ENCODE measurements at places on chromosomes 5 and 9.

DNA sequence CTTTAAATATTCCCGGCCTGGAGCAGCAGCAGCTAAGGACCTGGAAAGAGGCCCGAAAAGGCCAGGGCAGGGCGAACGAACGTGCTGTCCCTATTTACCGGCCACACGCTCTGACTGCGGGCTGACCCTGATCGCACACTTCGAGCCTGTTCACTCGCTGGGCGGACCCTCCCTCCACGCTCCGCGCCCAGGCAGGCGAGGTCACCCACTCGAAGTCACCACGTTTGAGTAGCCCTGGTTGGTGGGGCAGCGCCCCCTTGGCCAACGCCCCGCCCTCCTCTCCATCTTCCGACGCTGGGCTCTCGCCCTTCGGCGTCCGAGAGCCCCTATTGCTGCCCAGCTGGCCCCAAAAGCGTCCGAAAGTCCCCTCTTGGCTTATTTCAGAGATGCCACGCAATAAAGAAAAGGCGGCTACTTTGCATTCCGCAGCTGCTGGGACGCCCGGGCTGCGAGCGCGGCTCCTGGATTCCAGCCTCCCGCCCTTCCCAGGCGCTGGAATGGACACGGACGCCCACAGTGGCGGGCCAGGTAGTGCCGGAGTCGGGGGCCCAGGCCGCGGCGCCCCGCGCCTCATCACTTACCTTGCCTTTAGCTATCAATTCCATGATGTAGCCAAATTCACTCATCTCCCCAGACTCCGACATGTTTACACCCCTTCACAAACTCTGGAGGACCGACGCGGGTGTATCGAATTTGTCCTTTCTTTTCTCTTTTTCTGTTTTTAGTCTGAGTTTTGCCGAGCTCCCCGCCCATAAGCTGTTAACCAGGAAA lies 9.9 kb upstream of the TRIM36 start:
- DNase-seq = no peak

GRCh38 chr5:56813302-56813701 lies 2.0 kb upstream of the MAP3K1 start:
- DNase-seq = no peak

DNA sequence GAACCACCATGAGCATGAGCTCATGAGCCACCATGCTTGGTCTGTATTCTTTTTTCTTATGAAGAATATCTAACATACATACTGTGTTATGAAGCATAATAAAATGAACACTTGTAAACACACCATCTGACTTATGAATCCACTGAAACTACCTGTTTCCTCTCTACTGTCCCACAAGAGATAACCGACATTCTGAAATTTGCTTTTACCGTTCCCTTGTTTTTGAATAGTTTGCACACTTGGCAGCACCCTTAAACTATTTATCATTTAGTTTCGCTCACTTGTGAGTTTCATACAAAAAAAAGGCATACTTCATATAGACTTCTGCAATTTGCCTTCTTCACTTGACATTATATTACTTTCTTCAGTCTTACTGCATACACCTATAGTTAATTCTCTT lies 8.9 kb downstream of the LARS1 start:
- no peak for DNase-seq

DNA sequence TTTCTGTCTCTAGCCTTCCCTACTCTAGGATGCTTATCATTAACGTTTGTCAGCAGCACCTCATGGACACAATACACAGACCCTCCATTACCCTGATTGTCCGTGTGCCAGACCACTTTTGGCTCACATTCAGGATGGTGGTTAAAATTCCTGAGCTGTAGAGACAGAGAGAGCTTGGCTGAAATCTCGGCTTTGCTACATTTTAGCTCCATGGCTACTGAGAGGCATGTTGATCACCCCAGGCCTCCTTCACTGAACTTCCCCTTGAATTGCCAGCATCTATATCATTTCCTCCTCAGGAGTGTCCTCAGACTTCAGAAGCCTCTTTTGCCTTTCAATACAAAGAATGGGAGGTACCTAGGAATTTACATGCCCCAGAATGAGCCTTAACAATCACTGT lies 104.7 kb upstream of the ISL1 start:
- DNase-seq = no peak

DNA sequence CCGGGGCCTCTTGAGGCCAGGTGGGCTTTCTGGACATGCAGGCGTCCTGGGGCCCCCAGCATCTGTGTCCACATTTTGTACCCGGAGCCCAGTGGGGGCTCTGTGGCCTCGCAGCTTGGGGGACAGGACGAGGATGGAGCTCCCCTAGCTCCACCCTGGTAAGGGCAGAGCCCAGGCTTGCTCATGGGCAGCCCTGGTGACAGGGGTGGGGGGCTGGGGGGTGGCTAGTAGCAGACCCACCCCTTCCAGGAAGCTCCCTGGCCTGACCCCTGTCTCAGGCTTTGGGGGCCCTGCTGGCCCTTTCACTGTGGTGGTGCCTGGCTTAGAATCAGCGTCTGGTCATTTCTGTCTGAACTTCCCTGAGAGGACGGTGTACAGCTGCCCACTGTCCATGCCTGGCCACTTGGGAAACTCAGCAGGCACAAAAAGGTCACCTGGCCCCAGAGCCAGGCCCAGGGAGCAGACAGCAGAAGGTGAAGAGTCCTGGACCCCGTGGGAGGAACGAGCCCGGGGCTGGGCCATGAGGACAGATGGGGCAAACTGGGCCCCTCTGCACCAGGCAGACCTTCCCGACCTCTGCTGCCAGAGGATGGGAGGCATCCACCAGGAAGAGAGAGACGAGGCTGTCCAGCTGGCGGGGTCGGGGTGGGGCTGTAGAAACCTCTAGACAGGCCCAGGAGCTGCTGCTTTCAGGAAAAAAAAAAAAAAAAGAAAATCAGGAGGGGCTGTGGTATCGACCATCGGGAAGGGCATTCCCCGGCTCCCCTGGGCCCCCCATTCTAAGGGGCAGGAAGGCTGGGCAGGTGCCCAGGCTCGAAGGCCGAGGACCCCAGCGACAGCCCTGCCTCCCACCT lies 52.8 kb downstream of the EXD3 start:
- no peak for DNase-seq

- no peak for DNase-seq
Measured at GRCh38 chr9:116687754-116688135, 640 bp downstream of the TRIM32 start.

- DNase-seq = no peak
Measured at GRCh38 chr5:81023261-81023970, 63.3 kb downstream of the RASGRF2 start.

GRCh38 chr9:97319395-97319794 lies 11.9 kb downstream of the CCDC180 start:
- no peak for DNase-seq

- DNase-seq = peak; percentile 60
Measured at GRCh38 chr5:177491429-177491945, 5.9 kb downstream of the PDLIM7 start.

GRCh38 chr9:69223605-69224004 lies 49.5 kb downstream of the TJP2 start:
- peak; percentile 4 for DNase-seq

DNA sequence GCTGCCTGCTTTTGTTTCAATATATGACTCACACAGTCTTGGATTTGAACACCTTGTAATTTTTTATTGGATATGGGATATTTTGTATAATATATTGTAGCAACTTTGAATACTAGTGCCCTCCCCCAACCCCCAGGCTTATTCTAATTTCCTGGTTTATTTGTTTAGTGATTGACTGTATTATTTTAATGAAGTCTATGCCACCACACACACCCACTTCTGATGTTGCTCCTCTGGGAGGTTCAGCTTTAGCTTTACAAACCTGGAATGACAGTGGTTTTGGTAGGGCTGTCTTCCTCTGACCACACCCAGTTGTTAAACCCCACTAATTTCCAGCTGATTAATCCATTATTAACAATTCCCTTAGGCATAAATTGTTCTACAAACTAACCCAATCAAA lies 206.1 kb upstream of the NFIL3 start:
- DNase-seq = no peak

GRCh38 chr9:127519301-127520166 lies 68.2 kb downstream of the LRSAM1 start:
- no peak for DNase-seq

DNA sequence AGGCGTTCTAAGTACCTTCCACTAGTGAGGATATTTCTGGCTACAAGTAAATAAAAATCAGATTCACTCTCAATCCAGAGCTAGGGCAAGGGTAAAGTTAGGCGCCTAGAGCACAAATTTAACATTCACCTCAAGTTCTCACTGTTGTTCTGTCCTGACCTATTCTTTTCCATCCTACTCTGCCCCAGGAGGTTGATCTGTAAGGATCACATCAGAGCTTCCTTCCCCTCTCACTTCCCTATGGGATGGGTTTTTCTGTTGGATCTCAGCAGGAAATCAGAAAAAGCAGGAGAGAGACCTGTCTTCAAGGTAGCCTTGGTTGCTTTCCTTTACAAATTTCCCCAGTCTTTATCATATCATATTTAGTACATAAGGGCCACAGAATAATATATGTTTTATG lies 316.7 kb downstream of the GABRG2 start:
- no peak for DNase-seq

- DNase-seq = no peak
Measured at GRCh38 chr5:76691467-76692273, 24.3 kb upstream of the F2R start.

DNA sequence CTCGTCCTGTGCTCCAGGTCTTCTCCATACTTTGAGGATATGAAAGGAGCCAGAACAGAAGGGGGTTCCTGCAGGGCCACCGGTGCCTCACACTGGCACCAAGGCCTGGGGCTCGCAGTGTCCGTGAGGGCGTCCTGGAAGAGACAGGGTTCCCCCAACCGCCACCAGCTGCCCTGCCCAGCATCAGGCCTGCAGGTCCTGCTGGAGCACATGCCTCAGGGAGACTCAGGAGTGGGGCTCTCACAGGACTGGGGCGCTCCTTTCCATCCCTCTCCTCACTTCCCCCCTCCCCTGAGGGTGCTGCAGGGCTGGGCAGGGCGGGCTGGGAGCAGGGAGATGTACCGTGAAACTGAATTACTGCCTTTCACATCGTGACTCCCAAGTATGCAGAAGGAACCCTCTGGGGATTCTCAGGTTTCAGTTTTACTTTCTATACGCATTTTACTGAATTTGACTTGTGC lies 31.7 kb downstream of the CEP72 start:
- no peak for DNase-seq

- DNase-seq = no peak
Measured at GRCh38 chr5:147170603-147171002, 64.2 kb upstream of the STK32A start.

- peak; percentile 61 for DNase-seq
Measured at GRCh38 chr5:71778678-71779276, 59.7 kb downstream of the CARTPT start.

Measured in NCI-H1694 treated with DMSO at 0.1 percent for 48 hours (cell line).